ENCODE measurements at places on chromosomes 5 and 9.

DNA sequence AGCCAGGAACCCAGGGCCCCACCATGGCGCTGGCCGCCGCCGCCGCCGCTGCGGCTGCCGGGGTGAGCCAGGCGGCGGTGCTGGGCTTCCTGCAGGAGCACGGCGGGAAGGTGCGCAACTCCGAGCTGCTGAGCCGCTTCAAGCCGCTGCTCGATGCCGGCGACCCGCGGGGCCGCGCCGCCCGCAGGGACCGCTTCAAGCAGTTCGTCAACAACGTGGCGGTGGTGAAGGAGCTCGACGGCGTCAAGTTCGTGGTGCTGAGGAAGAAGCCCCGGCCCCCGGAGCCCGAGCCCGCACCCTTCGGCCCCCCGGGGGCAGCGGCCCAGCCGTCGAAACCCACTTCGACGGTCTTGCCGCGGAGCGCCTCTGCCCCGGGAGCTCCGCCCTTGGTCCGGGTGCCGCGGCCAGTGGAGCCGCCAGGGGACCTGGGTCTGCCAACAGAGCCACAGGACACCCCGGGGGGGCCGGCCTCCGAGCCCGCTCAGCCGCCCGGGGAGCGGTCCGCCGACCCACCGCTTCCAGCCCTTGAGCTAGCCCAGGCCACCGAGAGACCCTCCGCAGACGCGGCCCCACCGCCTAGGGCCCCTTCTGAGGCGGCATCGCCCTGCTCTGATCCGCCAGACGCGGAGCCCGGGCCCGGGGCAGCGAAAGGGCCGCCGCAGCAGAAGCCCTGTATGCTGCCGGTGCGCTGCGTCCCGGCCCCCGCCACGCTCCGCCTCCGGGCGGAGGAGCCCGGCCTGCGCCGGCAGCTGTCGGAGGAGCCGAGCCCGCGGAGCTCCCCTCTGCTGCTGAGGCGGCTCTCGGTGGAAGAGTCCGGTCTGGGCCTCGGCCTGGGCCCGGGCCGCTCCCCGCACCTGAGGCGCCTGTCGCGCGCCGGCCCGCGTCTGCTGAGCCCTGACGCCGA, 749 bp downstream of the SOWAHA start:
- peak; percentile 8 for DNase-seq

GRCh38 chr5:155941340-155941739, 385.6 kb upstream of the SGCD start:
- DNase-seq: no peak

DNA sequence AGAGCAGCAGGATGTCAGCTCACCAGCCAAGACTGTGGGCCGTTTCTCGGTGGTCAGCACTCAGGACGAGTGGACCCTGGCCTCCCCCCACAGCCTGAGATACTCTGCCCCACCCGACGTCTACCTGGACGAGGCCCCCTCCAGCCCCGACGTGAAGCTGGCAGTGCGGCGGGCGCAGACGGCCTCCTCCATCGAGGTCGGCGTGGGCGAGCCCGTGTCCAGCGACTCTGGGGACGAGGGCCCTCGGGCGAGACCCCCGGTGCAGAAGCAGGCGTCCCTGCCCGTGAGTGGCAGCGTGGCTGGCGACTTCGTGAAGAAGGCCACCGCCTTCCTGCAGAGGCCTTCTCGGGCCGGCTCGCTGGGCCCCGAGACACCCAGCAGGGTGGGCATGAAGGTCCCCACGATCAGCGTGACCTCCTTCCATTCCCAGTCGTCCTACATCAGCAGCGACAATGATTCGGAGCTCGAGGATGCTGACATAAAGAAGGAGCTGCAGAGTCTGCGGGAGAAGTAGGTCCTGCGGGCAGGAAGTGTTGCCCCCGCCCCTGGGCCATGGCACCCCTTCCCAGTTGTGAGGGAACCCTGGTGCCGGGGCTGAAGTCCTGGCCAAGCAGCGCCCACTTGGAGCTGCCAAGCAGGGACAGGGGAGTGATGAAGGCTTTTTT, 108.9 kb downstream of the WNK2 start:
- no peak for DNase-seq

GRCh38 chr9:98168153-98168780, 24.2 kb downstream of the CORO2A start:
- DNase-seq: no peak

- no peak for DNase-seq
Observed at GRCh38 chr9:14780251-14780650, 57.7 kb upstream of the CER1 start.

- peak; percentile 53 for DNase-seq
Observed at GRCh38 chr5:86979811-86980411, 287.8 kb upstream of the RASA1 start.

GRCh38 chr5:141973871-141974595, 5.1 kb downstream of the RNF14 start:
- DNase-seq: no peak

DNA sequence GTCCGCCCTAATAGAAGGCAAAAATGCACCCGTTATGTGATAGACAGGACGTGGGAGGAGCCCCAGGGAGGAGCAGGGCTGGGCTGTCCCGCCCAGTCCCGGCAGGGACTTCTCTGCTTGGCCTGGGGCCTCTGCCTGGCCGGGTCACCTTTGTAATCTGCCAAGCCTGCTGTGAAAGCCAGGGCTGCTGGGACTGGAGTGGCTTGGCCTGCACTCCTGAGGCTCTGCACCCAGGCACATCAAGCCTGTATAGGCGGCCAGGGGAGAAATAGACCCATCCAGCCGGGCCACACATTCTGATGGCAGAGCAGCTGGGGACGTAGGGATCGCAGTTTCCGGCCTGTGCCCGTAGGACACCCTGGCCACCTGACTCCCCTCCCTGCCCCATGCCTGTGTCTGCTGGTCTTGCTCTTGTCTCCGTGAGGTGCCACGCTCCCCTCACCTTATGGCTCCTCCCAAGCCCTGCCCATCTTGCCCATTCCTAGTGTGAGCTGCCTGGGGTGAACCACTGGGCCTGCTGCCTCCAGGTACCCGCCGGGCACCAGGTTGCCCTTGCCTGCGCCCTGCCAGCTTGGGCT, 28.1 kb downstream of the DYNC2I2 start:
- DNase-seq: no peak

- DNase-seq: peak; percentile 2
Observed at GRCh38 chr5:45774528-45774927, 78.3 kb upstream of the HCN1 start.

DNA sequence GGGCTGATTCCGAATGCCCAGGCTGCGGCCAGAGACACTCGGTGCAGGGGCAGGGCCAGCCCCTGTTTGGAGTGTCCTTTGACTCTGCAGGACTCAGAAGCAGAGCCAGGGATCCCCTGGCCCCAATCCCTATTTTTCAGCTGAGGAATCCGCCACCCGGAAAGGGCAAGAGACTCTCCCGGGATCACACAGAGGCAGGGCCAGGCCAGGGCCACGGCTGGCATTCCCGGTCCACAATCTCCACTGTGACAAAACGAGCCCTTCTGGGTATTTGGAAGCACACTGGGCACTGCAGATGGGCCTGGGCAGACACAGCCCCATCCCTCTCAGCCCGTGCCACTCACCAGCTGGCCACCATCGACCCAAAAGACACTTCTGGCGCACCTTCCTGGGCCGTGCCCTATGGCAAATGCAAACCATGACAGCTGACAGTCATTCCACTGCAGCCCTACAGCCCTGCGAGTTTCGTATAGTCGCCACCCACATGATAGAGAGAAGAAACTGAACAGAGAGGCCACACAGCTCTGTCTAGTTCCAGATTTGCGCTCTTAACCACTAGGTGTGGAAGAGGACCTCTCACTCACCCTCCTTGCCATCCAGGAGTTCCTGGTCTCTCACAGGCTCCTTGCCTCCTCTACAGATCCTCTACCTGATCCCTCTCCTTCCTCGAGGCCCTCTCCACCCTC, 13.3 kb downstream of the NR5A1 start:
- no peak for DNase-seq

DNA sequence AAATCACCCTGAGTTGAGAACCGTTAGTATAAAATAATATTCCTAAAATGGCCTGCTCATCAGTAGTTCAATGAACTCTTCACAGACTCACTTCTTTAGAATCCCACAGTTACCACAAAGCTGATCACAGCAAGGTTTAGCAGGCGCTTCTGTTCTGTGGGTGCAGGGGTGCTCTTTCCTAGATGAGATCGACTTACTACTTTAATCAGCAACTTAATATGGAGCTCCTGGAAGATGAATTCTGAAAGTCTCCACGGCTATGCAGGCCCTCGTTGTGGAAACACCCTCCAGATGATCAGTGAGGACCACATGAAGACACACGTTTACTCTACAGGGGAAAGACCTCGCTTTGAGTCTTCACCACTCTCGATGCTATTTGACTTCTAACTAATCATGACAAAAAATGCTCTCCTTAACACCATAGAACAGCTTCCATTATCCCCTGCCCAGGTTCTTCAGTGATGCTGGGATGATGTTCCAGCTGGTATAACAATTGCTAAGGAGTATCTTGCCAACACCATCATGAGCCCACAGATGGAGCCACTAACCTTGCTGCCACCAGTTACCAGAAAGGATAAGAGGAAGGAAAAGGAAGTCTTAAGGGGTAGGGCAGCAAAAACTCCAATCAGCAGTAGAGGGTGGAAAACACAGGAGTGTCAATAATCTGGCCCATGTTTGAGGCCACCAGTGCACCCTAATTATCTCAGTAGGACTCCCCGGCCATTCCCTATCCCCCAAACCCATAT, 17.9 kb upstream of the GPX8 start:
- no peak for DNase-seq

DNA sequence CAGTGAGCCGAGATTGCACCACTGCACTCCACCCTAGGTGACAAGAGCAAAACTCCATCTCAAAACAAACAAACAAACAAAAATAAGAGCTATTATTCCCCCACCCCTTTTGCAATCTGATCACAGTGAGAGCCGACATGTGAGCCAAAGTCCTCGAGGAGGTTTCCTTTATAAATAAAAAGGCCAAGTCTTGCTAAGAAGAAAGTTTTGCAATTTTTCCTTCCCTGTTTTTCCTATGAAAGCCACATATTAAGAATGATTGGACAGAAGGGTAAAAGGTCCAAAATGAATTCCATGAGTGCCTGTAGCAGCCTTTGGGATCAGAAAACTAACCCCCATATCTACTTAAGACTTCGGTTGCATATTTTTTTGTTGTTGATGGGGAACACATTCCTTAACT, 179.7 kb downstream of the TSSK1B start:
- DNase-seq: no peak

- peak; percentile 59 for DNase-seq
Observed at GRCh38 chr5:142201471-142201887, 92.9 kb downstream of the NDFIP1 start.

DNA sequence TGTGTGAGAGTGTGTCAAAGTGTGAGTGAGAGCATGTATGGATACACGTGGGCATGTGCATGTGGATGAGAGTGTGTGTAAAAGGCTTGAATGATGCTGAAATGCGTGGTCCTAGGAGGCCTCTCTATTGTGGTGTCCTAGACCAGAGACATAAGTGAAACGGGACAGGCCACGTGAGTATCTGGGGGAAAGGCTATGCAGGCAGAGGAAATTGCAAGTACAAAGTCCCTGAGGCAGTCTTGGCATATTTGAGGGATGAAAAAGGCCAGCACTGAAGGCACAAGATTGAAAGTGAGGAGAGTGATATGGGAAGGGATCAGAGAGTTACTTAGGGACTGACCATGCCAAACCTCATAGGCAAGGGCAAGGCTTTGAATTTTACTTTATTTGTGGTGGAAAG, 67.2 kb upstream of the CCDC152 start:
- DNase-seq: no peak

DNA sequence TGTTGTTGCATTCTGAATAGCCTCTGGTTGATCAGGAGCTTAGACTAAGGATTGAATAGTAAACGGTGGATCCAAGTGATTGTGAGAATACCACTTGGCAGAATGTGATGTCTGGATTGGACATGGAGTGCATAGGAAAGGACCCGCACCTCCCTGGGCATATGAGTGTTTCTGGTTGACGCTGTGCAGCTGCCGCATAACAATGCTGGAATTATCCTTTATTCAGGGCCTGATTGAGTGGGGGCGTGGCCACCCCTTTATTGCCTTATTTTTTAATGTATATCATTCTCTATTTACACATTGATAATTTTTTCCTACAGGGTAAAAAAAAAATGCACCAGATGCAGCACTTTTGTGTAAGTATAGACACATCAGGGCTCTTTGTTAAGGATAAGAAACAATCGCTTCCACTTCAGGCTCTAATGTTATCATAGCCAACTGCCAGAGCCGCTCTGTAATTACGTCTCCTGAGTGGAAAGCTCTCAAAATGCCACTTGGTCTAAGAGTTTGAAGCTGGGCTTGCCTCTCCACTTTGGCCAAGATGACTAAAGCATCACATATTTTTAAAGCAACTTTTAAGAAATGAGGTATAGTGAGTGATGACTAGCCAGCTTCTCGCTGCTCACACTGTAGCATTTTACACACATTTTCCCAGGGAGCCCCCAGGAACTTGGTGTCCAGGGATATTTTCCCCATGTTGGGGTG, 5.7 kb downstream of the FGD3 start:
- DNase-seq: no peak

DNA sequence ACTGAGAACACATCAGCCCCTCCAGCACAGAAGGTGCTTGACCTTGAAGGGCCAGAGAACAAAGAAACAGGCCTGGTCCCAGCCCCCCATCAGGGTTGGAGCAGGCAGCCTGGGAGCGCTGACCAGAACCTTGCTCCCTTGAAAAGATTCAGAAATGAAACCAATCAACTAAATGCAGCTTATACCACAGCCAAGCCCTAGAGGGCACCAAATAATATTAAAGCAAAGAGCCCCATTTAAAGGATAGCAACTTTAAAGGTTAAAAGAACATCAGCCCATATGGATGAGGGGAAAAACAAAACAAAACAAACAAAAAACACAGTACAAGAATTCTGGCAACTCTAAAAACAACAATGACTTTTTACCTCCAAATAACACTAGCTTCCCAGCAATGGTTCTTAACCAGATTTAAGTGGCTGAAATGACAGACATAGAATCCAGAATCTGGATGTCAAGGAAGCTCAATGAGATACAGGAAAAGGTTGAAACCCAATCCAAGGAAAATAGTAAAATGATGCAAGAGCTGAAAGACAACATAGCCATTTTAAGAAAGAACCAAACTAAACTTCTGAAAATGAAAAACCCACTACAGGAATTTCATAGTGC, 471.9 kb downstream of the MTRR start:
- DNase-seq: peak; percentile 34

- peak; percentile 37 for DNase-seq
Observed at GRCh38 chr5:146825033-146825432, 53.5 kb downstream of the PPP2R2B start.

GRCh38 chr5:179763215-179763945, 30.4 kb upstream of the LTC4S start:
- peak; percentile 71 for DNase-seq

GRCh38 chr9:136438548-136439480, 831 bp downstream of the INPP5E start:
- DNase-seq: peak; percentile 23

DNA sequence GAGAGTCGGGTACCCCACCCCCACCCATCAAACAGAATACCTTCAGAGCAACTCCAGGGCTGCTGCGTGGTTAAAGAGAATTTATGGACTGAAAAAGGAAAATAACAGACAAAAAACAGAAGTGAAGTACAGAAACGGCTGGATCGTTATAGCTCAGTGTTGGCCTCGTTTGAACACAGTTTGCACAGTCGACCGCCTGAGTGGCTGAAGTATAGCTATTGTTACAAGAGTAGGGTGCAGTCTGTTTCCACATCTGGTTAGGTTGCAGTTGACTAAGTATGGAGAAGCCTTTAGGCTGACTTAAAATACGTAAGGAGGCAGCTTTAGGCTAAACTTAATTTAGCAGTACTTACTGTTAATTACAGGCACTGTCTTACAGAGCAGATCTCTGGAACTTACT, 121.2 kb downstream of the GCNT1 start:
- no peak for DNase-seq

- DNase-seq: no peak
Observed at GRCh38 chr5:107468276-107468675, 202.5 kb downstream of the EFNA5 start.

GRCh38 chr5:4570047-4570995, 569.8 kb upstream of the ADAMTS16 start:
- no peak for DNase-seq

All from ACHN (cell line).